Fibroblast of skin of right biceps (primary cell): ENCODE measurements at places on chromosomes 2 and 18.
A peak's percentile ranks its signal among the peaks of the same experiment; 100 is the strongest.

- no peak for DNase-seq
These were observed 469.4 kb downstream of the PTPRM start for GRCh38 chr18:8036551-8036950.

GRCh38 chr2:70304498-70304897 lies 2.6 kb upstream of the FAM136A start:
- DNase-seq, result no peak

DNA sequence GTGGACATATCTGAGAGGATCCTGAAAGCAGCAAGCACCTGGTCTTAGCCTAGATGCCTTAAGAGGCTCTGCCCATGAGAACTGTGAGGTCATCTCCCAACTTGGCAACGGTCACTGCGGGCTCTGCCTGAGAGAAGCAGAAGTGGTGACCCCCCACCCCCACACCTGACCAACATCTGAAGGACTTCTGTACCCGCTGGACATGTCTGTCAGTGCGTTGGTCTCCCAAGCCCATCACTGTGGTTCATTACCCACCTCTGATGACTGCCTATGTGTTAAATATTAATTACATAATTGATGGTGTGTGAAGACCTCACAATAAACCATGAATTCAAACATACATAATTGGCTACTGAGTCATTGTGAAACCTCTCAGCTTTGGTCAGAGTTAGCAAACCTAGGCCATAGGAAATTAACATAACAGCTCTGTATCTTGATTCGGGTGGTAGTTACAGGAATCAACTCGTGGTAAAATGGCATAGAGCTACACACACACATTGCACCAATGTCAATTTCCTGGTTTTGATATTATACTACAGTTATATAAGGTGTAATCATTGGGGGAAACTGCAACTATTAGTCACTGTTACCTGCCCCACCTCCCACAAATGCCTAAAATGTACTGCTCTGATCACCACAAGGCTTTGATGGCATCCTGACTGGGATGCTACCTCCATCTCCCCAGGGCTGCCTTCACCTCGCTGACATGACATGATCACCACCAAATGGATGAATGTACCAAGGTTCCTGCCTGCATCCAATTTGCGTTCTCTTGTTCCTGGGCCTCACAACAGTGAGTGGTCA lies 4.3 kb upstream of the GALNT1 start:
- no peak for DNase-seq

DNA sequence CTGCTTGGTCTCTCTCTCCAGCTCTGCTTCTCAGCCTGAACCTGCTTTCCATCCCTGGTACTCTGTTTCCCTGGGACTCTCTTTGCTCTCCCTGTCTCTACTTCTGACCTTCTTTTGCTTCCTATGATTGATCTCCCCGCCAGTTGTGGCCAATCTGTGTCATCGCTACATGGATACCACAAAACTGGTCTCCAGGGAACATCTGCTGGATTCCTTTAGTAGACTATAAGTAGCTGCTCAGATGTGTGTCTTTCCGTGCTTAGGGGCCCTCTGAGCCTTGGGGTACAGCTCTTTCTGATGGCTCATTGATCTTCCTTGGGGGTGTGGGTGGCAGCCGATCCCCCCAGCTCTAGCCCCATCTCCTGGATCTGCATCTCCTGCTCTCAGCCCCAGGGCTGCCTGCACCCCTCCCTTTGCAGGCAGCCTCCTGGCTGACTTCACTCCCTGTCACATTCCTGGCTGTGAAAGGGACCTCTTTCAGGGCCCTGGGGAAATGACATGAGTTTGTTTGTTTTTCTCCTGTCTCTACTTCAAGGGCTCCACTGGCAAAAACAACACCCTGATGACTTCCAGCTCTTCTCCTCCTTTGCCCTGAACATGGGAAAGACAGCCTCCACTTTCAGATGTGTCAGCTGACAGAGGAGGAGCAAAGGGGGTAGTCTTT lies 333.7 kb downstream of the CYP26B1 start:
- peak; percentile 74 for DNase-seq
